ENCODE measurements at places on chromosomes 7 and 10. TPM values are rescaled to one million over a fixed set of nuclear protein-coding genes. Genes with fewer than 3 reads are reported as not detected.

Gene CDHR3
- 4.7 TPM for total RNA-seq

Gene UBE2D4
- 13.5 TPM for total RNA-seq

Gene IDI2
- not detected for total RNA-seq

Gene LYZL2
- total RNA-seq = not detected

Gene HOXA13
- total RNA-seq = not detected

Measured in thoracic aorta endothelial cell (primary cell).